Erythroblast (primary cell): ENCODE measurements at places on chromosomes 4 and X.
A peak's percentile ranks its signal among the peaks of the same experiment; 100 is the strongest.

DNA sequence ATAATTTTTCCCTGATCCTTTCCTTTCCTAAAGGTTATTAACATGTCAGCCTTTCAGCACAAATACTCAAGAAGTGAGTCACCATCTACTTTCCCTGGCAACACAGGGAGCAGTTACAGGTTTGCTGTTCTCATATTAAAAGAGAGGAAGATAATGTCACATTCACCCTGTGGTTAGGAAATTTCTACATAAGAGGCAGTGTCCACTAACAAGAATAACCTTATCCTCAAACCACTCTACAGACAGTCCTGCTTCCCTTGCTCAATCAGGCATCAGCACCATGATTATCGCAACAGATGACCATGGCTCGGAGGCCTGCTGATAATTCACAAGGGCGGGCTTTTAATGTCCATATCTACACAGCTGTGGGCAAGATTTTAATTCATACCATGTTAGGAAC is 30.9 kb downstream of the RNF150 start:
- no peak for DNase-seq

- no peak for DNase-seq
Observed at GRCh38 chr4:98517218-98518021, 141.0 kb downstream of the TSPAN5 start.

DNA sequence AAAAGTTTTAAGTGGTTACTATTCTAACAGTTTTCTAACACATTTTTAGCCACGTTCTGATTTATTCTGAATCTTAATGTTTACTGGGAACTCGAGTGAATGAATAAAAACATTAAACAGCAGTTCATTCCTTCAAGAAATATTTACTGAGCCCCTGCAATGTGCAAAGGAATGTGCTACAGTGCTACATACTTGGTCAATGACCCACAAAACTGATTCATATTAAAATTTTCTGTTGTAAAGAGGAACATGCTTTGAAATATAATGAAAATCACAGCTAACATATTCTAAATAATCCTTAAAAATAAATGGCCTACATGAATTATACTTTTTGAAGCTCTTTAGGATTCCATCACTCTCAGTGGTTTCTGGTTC is 78.7 kb downstream of the ARAP2 start:
- DNase-seq, result no peak

DNA sequence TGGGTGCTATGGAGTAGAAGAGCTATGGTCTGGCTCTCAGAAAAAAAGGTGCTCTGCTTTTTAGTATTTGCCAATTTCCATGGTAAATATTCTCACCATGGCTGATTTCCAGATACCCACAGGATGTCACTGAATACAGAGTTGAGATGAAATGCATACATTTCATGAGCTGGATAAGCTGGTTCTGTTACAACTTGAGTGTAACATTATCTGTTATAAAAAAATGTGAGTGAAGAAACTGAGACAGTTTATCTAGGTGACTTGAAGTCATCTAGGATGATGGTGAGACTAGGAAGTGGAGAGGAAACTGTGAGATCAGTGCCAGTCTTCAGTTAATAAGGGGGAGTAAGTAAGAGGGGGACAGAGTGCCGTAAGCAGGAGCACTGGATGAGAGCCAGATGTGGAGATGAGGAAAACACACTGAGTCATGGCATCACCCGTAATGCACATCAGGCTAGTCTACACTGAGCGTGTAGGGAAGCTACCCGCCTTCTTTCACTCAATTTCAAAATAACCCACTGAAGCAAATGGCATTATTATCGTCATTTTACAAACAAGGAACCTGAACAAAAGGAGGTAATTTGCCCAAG is 5.0 kb downstream of the HPSE start:
- no peak for DNase-seq

GRCh38 chr4:182729516-182729915 is 187.7 kb downstream of the DCTD start:
- DNase-seq, result no peak

DNA sequence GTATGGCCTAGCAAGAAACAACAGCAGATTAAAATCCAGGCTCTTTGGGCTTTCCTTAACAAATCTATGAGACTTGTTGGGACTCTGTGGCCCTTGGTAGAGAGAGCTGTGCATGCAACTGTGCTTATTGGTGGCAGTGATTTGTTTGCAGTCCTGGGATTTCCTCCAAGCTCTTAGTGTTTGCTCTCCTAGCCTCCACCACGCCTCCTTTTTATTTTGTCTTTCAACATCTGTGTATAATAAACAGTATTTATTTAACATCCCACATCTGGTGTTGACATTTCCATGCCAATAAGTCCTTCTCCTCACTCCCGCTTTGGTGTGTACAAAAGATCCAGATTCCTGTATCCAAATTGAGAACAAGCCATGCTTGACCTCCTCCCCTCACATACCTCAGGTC is 3.1 kb downstream of the TNMD start:
- DNase-seq, result no peak

DNA sequence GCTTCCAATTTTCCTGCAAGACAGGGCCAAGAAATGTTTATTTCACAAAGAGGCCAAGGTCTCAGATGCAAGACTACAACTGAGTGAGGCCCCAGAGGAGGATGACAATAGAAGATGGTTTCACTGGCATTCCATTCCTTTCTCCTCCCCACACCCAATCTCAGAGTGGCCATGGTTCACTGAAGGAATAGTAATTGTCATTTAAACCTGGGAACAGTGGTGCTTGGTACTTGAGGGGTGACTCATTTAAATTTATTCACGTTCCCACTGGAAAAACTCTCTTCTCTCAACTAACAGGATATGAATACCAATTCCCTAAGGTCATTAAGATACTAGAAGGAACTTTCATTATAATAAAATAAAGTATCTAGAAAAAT is 35.3 kb upstream of the CXCL8 start:
- DNase-seq, result no peak

DNA sequence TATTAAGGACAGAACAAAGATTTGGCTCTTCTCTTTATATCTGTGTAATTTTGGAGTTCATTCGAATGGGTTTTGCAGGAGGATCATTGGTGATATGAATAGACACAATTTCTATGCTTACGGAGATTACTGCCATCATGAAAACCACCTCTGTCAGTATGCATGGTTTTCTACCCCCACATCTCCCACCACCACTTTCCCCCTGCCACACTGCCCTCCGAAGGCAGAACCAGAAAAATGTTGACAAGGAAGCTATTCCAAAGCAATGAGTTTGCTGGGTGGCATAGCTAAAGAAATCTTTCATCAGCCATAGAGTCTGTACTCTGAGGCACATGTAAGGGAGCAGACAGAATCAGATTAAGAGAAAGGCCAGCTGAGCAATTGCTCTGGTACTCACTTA is 567.3 kb upstream of the ACTRT1 start:
- no peak for DNase-seq

- no peak for DNase-seq
Observed at GRCh38 chrX:551306-551705, 79.3 kb upstream of the SHOX start.

DNA sequence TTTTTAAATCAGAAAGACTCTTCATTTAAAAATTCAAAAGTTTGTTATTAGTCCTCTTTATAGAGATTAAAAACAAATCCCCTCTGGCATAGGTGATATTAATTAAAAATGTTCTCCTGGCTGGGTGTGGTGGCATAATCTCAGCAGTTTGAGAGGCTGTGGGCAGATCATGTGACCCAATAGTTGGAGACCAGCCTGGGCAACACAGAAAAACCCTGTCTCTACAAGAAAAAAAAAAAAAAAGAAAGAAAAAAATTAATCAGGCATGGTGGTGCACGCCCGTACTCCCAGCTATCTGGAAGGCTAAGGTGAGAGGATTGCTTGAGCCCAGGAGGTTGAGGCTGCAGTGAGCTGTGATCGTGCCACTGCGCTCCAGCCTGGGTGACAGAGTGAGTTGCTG is 38.9 kb downstream of the RASGEF1B start:
- DNase-seq, result no peak

DNA sequence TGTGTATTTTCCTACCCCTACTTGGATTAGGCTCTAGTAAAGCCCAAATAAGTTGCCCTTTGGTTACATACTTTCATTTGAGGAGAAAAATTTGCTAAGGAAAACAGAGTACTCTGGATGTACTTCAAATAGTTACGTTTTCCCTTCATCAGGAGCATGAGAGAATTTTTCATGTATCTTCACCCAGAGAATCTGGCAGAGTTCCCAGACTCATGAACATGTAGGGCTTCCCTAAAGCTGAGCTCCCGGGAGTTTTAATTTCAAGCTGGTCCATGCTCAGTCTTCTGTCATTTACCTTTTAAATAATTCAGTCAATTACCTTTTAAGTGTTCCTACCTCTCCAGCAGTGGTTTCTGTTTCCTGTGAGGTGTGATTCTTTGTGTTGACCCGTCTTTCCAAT is 367.5 kb upstream of the GRID2 start:
- no peak for DNase-seq

DNA sequence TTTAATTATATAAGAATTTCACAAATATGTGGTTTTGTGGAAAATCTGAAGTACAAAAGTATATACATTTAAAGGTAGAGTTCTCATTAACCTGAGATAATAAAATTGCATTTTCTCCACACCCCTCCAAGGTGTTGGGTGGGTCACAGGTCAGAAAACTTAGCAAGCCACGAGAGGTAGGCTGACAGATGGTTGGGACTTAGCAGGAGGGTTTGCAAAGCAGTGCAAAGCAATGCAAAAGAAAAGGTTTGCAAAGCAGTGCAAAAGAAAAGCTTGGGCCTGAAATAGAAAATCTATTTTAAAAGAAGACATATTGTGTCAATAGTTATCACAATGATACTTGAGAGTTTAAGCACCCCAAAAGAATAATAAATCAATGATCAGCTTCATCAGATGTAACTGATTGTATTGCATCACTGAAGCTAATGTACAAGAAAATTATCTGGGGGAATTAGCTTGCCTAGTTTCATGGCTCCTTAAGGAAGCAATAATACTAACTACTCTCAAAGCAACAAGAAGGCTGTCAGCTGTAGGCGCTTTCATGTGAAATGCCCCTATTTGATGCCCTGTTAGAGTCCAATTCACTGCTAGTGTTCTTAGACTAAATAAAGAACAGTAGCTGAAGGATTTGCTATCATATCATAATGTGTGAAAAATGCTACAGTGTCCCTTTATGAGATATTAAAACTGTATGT is 319.5 kb downstream of the KCNIP4 start:
- no peak for DNase-seq

- DNase-seq, result peak; percentile 78
Observed at GRCh38 chr4:84966382-84967242, at the start of gene WDFY3. WDFY3 (minus strand) TSS chr4:84966690; CDS start chr4:84860591, 106,099 bp downstream.

DNA sequence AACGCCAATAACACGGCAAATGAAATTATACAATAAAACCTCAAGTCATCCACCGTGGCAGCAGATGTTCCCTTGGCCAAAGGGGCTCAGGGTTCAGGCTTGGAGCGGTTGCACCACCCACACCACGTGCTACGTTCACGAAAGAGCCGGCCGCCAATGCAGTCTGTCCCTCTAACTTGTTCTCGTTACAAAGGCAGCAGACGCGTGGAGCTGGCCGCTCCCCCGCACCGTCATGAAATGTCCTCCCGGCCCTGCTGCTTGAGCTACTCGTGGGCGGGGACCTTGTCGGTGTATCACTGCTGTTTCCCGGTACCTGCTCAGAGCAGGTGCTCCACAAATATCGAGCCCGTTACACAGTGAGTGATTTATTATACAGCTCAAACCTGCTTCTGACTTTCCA is 36.4 kb upstream of the MAN2B2 start:
- no peak for DNase-seq

DNA sequence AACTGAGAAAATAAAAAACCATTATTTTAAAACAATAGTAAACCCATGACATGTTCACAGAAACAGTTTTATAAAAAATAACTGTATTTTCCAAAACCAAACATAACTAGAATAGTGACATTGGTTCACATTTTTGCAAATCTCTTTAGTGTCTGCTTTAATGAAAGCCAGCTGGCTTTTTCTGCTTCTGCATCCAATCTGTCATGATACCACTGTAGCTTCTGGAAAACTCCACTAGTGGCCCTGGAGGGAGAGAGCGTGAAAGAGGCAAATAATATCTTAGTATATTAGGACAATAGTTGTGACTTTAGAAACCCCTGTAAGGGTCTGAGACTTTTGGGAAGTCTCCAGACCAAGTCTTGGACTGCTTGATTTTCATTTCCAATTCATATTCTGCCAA is 31.1 kb downstream of the FGFBP1 start:
- no peak for DNase-seq

DNA sequence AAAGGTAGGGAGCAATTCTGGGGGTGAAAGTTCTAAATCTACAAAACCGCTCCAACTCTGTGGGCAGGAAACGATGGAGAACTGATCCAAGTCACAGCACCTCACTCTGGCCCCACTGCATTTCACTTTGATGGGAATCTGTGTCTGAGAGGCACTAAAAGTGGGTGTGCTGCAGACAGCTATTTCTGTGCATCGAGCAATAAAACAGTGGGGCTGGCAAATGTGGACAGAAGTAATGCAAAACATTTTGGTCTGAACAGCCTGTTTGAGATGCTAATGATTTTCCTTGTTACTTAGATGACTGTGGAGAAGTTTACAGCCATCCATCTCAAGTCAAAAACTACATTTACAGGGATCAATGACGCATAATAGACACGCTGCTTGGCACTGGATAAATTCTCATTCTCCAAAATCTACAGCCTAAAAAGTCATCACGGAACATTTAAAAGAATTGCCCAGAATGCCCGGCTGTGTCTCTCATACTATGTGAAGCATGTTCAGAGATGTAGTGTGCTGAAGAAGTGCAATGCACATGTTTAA is 1671.6 kb upstream of the TENM3 start:
- DNase-seq, result no peak

DNA sequence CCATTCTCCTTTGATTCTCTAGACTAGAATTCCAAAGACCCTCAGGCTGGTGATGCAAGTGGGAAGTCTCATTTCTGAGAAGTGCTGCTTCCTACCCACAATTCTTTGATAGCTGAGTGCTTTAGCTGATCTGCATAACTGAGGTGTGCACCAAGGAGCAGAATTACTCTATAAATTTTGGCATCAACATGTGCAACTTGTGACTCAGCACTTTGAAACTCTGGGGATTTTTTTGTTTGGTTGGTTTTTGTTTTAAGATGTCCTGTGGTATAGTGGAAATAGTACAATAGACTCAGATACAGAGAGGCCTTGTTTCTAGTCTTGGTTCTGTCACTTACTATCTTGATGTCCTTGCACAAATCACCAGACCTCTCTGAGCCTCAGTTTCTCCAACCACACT is 148.4 kb downstream of the AR start:
- no peak for DNase-seq

- no peak for DNase-seq
Observed at GRCh38 chrX:6325437-6325836, 96.8 kb upstream of the NLGN4X start.

DNA sequence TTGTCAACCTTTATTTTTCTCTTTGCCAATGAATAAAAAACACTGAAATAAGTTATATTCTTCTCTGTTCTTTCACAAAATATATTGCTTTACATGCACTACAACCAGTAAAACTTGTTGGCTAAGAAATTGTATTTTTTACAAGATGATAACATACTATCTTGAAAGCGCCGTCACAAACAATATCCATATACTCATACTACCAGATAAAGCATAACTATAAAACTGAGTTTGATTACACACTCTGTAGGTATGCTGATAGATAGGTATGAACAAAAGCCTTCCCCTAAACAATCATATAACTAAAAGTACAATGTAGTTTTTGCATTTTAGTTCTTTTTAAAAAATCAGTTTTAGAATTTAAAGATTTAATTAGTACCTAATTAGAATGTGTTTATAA is 13.6 kb upstream of the BMP2K start:
- peak; percentile 38 for DNase-seq
